ENCODE measurements at places on chromosomes 13 and 19. TPM values are rescaled to one million over a fixed set of nuclear protein-coding genes. Genes with fewer than 3 reads are reported as not detected.

DNA sequence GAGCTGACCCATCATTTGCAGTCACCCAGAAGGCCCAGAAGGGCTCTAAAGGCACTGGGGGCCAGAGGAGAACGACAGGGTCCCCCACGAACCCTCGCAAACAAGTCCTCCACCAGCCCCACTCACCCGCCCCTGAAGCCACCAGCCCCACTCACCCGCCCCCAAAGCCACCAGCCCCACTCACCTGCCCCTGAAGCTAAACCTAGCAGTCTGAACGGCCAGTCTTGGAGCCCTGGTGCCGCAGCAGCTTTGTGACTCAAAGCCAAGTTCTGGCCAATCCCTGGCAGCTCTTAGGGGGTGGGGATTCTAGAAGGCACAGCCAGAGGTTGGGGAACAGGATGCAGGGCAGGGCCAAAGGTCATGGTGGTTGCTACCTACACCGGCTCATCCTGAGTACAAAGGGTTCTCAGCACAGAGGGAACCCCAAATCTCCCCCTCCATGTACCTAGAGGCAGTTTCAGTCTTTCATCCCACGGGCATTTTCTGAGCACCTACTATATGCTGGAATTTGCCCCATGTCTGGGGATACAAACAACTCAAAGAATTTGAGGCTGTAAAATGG lies at the start of gene IQCN:
Gene IQCN (minus strand): TSS at position 234 of the 562 bp plus-strand sequence. CDS start 4,974 bp downstream, outside the sequence.
- peak; percentile 44 for DNase-seq

GRCh38 chr19:10168386-10168948 lies 26.3 kb downstream of the DNMT1 start:
- DNase-seq: no peak

DNA sequence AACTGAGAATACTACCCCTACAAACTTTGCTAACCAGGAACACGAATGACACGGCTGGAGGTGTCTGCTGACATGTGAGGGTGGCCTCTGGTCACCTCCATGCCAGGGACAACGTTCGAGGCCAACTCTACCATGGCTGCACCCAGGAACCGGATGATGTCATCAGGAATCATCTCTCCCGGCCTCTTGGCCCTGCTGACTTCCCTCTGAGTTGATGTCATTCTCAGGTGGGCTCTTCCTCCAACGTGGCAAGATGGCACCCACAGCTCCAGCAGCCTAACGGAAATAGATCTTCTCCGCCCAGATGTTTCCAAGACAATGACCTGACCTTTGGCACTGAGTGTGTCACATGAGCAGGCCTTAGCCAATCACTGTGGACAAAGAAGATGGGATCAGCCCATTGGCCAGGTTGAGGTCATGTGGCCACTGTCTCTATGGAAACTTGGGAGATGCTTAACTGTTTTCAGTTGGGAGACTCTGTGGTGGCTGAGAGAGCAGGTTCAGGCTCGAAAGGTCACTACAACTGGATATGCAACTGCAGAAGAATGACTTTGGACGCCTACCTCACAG lies 15.0 kb downstream of the MBD3L2B start:
- DNase-seq: no peak

Gene SIX5
- 11.6 TPM for total RNA-seq

Gene GNG7
- total RNA-seq: 0.83 TPM

Gene PEX11G
- 3.9 TPM for total RNA-seq

DNA sequence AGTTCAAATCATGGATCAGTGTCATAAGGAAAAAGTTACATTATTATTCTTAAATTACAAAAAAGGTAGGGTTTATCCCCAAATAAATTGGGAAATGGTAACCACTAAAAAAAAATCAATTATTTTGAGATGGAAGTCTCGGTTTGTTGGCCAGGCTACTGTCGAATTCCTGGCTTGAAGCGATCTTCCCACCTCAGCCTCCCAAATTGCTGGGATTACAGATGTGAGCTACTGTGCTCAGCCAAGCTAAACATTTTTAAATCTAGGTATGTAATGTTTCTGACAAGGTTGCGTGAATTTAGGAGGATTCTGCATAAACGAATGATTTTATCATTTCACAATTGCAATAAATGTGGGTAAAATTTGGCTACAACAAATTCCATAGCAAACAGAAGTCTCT lies 2.0 kb downstream of the NAA16 start:
- no peak for DNase-seq

- peak; percentile 49 for DNase-seq
Observed at GRCh38 chr19:29841559-29842367, 30.0 kb downstream of the CCNE1 start.

DNA sequence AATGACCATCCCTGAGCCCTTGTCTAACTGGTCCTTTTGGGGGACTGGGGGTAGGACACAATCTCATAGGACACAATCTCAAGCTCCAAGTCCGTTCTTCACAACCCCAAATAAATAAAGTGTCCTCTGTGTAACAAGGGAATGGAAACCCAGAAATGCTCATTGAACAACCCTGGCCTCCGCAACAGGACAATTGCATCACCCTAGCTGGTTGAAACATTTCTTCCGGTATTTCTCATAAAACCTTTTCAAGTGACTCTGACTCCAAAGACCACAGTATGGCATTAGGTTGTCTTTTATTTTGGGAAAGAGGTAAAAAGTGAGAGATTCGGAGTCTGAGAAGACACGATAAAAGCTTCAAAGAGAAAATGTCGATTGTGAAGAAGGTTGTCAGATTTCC lies 186.6 kb downstream of the ZNF536 start:
- no peak for DNase-seq

GRCh38 chr19:11359421-11359820 lies 4.2 kb downstream of the PLPPR2 start:
- no peak for DNase-seq

- no peak for DNase-seq
Observed at GRCh38 chr19:14102102-14102696, 11.6 kb upstream of the SAMD1 start.

DNA sequence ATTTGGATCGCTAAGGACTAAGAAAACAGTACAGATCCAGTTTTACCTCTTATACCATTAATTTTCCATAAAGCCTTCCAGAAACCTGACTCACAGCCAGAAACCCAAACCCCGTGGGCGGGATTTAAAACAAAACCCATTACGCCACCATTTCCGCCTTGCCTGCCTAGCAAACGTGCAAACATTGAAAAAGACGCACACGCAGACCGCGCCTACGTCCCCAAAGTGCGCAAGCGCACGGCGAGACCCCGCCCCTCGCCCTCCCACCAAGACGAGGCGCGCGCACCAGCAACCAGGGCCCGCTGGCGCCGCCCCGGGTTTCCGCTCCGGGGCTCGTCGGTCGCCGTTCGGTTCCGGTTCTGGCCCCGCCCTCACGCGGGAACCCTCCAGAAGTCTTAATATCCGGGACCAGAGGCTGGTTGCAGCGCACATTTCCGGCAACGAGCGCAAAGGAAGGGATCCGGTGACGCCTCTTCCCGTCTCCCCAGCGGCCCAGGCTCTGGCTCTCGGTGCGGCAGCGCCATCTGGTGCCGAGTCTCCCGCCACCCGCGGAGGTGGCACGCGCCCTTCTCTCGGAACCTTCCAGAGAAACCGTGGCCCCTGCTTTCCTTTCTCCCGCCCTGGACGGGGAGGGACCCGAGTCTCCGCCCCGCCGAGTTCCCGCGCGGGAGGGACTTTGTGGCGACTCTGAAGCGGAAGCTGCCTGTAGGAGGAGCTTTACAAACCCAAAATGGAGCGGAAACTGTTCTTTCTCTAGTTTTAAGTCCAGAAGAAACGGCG lies 256.9 kb upstream of the STARD13 start:
- DNase-seq: peak; percentile 99

DNA sequence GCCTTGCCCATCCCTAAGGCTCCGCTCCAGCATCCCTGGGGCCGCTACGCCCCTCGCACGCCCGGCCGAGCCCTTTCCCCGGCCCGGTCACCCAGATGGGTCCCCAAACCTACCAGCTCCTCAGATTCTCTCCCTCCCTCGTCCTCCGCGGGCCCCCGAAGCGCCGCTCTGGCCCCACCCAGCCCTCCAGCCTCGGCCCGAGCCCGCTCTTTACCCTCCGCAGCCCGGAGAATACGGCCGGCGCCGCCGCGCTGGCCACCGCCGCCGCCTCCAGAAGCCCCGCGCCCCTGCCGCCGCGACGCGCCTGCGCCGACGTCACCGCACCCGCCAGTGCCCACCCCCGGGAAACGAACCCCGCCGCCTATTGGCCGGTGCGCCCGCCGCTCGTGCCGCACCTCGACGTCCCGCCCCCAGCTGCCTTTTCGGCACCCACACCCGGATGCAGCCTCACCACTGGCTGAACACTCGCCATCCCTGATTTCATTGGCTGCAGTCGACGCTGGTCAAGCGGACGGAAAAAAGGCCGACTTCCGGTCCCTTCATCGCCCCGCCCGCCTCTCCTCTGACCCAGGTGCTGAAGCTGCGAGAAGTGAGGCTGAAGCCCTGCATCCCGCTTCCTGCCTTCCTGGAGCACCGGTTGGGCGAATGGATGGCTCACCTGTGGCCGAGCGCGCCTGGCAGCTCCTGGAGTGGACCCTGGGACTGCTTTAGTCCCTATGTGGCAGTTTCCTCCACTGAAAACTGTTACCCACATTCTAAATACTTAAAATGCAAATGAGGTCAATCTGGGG lies at the start of gene DAPK3:
Gene DAPK3 (minus strand): TSS at position 292 of the 791 bp plus-strand sequence. CDS start 1,364 bp downstream, outside the sequence.
- peak; percentile 97 for DNase-seq

GRCh38 chr13:50650592-50651504 lies 192.6 kb downstream of the DLEU7 start:
- DNase-seq: peak; percentile 26

- DNase-seq: no peak
Observed at GRCh38 chr19:20964798-20965197, 41.7 kb downstream of the ZNF85 start.

- DNase-seq: no peak
Observed at GRCh38 chr19:33476151-33476707, 45.4 kb downstream of the PEPD start.

DNA sequence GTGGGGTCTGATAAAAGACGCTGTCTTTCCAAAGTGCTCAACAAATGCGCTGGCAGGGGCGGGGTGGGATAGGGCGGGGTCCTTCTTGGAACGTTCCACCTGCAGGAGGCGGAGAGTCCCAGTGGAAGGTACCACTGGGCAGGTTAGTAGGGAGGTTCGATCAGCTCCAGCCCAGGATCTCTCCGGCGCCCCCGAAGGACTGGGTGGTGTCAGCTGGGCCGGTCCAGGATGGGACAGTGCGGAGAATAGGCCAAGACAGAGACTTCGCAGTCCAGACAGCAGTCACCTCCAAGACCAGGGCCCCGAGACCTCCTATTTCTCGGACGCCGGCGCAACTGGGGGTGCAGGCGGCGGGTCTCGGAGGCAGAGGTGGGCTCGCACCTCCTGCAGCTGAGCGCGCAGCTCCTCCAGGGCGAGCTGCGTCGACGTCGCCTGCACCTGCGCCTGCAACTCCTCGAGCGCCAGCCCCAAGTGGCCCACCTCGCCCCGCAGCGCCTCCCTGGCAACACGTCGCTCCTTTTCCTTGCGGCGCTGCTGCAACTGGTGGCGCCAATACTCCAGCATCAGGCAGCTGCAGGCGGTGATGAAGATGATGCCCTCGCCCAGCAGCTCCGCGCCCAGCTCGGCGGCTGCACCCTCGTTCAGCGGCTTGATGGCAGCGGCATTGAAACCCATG lies 21.6 kb downstream of the VASP start:
- peak; percentile 27 for DNase-seq

DNA sequence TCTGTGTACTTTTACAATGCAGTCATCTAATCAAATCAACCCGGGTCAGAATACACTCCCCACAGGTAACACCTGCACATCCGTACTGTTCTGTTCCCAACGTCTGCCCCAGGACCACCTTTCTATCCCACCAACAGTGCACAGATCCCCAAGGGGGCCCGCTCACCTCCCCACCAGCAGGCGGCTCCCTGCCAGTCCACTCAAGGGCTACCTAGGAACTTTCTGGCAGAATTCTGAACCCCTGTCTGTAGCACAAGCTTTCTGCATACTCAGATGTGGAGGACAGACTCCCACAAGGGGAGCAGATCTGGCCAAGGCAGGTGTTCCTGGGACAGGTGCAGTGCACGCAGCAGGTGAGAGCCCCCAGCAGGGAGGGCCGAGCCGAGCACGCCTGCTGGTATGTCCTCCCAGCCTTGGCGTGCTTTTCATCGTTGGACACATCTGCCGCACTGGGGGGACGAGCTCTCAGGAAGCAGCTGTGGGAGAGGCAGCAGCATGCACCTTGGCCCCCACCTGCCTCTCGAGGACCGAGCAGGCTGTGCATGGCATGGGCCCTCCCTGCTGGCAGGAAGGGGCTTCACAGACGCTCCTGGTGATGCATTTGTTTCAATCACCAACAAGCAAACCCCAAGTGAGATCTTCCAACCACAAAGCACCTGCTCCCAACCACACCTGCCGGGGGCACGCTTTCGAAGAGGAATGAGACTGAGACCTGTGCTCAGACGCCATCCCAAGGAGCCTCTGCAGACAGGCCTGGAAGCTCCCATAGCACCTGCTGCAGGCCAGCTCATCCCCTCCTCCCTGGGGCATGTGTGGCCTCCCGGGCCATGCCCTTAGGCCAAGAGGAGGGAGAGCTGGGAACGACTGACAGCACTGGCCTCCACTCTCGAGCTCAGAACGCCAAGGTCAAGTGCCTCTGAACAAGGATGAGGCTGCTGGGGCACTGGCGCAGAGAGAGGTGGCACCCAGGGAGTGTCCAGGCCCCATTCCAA lies 35.9 kb downstream of the RAB20 start:
- DNase-seq: no peak

- DNase-seq: no peak
Observed at GRCh38 chr13:59301174-59301567, 862.6 kb downstream of the DIAPH3 start.

All from fibroblast of lung (primary cell).